ENCODE measurements at places on chromosomes 11 and 22. TPM values are rescaled to one million over a fixed set of nuclear protein-coding genes. Genes with fewer than 3 reads are reported as not detected.

TSSK2 gene
- not detected for polyA plus RNA-seq

DYNC2H1 gene
- 35.3 TPM for polyA plus RNA-seq

CELSR1 gene
- polyA plus RNA-seq = 29.4 TPM

P2RX6 gene
- 1.3 TPM for polyA plus RNA-seq

SYNGR1 gene
- 27.7 TPM for polyA plus RNA-seq

GLB1L2 gene
- 24.5 TPM for polyA plus RNA-seq

BAIAP2L2 gene
- polyA plus RNA-seq = 6.9 TPM

OR8G5 gene
- polyA plus RNA-seq = not detected

Measured in renal pelvis (tissue), 12 donors.